Activated naive CD8-positive, alpha-beta T cell treated with anti-CD3 and anti-CD28 coated beads for 36 hours (primary cell): ENCODE measurements at places on chromosomes 4 and X. TPM values are rescaled to one million over a fixed set of nuclear protein-coding genes. Genes with fewer than 3 reads are reported as not detected.

- no peaks in the 10 kb centered on the region for H3K27me3 ChIP-seq
- peaks cover 3% of the 10 kb centered on the region for H3K4me1 ChIP-seq
- no peak for DNase-seq
- no peaks in the 10 kb centered on the region for H3K36me3 ChIP-seq
- no peak overlapping the region for H3K4me3 ChIP-seq
Observed at GRCh38 chrX:30904632-30905031, 15.6 kb upstream of the TAB3 start.

GRCh38 chr4:32032136-32032672 is 1312.0 kb downstream of the PCDH7 start:
- no peak overlapping the region for H3K4me3 ChIP-seq
- H3K27ac ChIP-seq = no peak overlapping the region
- no peaks in the 10 kb centered on the region for H3K27me3 ChIP-seq
- no peaks in the 10 kb centered on the region for H3K4me1 ChIP-seq

GRCh38 chr4:15344041-15344440 is 83.8 kb upstream of the C1QTNF7 start:
- no peak overlapping the region for H3K4me3 ChIP-seq
- no peaks in the 10 kb centered on the region for H3K36me3 ChIP-seq
- no peaks in the 10 kb centered on the region for H3K4me1 ChIP-seq
- H3K27me3 ChIP-seq = no peaks in the 10 kb centered on the region
- no peak for DNase-seq
- H3K27ac ChIP-seq = no peak overlapping the region

- H3K4me3 ChIP-seq = no peak overlapping the region
- H3K36me3 ChIP-seq = peaks cover 48% of the 10 kb centered on the region
- H3K27ac ChIP-seq = no peak overlapping the region
- H3K27me3 ChIP-seq = no peaks in the 10 kb centered on the region
Observed at GRCh38 chr4:4595252-4595651, 53.4 kb upstream of the STX18 start.

GRCh38 chr4:74133786-74134499 is 24.0 kb upstream of the MTHFD2L start:
- H3K27ac ChIP-seq = no peak overlapping the region
- peak; percentile 40 for DNase-seq
- no peaks in the 10 kb centered on the region for H3K4me1 ChIP-seq
- H3K4me3 ChIP-seq = no peak overlapping the region
- no peaks in the 10 kb centered on the region for H3K36me3 ChIP-seq

GRCh38 chr4:14264437-14264836 is 636.9 kb upstream of the BOD1L1 start:
- no peaks in the 10 kb centered on the region for H3K36me3 ChIP-seq
- H3K4me1 ChIP-seq = no peaks in the 10 kb centered on the region
- peaks cover 7% of the 10 kb centered on the region for H3K27me3 ChIP-seq
- H3K27ac ChIP-seq = no peak overlapping the region

DNA sequence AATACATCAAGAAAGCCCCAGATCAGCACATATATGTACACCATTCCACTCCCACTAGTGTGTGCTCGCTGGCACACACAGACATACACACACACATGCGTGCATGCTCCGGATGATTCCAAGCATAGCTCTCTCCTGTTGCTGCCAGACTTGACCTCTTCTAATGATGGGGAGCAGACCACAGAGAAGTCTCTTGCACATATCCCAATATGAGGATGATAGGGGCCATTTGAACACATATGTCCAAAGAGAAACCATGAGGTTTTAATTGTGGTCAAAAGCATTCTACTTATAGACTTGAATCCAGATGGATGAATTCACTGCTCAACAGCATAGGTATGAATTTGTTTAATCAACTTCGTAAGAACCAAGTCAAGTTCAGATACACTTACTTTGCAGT is 214.9 kb downstream of the AFF2 start:
- no peaks in the 10 kb centered on the region for H3K4me1 ChIP-seq
- H3K36me3 ChIP-seq = no peaks in the 10 kb centered on the region
- H3K27me3 ChIP-seq = no peaks in the 10 kb centered on the region
- no peak overlapping the region for H3K4me3 ChIP-seq
- H3K27ac ChIP-seq = no peak overlapping the region

- no peak overlapping the region for H3K4me3 ChIP-seq
- H3K4me1 ChIP-seq = peaks cover 72% of the 10 kb centered on the region
- DNase-seq = peak; percentile 44
- no peaks in the 10 kb centered on the region for H3K27me3 ChIP-seq
- H3K27ac ChIP-seq = peak overlapping the region; percentile 91
- peaks cover 8% of the 10 kb centered on the region for H3K36me3 ChIP-seq
Observed at GRCh38 chrX:136627409-136627808, 20.5 kb upstream of the CD40LG start.

IL13RA2 gene
- total RNA-seq = not detected

CXCL10 gene
- total RNA-seq = 2.1 TPM

PPEF2 gene
- not detected for total RNA-seq

HTN1 gene
- not detected for total RNA-seq
